ENCODE measurements at places on chromosomes 2 and 18.

- DNase-seq = no peak
Observed at GRCh38 chr2:175595139-175595538, 406.9 kb downstream of the LNPK start.

GRCh38 chr2:221468317-221468716 is 103.8 kb downstream of the EPHA4 start:
- DNase-seq = no peak

DNA sequence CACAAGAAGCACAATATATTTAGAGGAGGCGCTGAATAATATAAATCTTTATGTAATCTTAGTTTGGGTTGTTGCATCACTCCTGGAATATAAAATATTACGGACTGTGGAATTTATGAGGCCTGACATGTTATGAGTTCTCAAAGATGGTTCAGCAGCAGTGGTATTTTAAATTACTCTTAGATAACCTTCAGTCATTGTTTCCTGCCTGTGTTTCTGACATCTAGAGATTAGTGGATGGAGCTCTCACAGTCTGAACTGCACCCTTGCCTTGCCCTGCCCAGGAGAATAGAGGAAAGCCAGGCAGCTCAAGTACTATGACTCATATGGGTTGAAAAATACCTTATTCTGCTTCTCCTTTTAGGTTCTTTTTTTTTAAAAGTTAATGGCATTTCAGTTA is 70.0 kb downstream of the ACSL3 start:
- no peak for DNase-seq

DNA sequence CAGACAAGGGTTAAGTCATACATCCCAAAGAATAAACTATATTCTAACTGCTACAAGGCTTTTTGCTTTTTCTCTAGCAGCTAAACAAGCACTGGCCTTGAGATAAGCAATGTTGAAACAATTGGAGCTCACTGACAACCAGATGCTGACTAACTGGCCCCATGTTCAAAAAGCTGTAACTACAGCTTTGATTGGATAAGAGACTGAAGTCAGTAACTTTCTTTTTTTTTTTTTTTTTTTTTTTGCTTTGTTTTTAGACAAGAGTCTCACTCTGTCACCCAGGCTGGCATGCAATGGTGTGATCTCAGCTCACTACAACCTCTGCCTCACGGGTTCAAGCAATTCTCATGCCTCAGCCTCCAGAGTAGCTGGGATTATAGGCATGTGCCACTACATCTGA is 45.4 kb upstream of the TMEM163 start:
- no peak for DNase-seq

DNA sequence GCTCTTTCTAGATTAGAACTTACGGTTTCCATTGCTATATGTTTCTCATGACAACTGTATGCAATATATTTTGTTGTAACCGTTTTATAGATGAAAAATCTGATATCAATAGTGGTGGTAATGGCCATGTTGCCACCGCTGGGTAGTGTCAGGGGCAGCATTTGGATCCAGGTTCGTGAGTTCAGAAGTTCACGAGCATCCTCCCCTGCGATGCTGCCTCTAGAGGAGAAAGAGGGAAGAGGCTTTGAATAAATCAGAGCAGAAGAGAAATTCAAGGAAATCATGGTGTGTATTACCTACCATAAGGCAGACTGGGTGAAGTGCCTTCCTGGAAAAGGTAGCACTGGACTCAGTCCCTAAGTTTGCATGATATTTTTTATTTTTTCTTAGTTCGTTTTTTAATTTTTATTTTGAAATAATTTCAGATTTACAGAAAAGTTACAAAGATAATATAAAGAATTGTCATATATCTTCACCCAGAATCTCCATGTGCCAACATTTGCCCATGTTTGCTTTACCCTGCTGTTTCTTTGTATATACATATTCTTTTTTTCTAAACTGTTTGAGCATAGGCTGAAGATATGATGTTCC is 3.3 kb upstream of the ZBTB7C start:
- peak; percentile 45 for DNase-seq

GRCh38 chr2:98946855-98947254 is 10.8 kb upstream of the CRACDL start:
- DNase-seq = no peak

- DNase-seq = no peak
Observed at GRCh38 chr2:190674966-190675650, 26.2 kb downstream of the NAB1 start.

DNA sequence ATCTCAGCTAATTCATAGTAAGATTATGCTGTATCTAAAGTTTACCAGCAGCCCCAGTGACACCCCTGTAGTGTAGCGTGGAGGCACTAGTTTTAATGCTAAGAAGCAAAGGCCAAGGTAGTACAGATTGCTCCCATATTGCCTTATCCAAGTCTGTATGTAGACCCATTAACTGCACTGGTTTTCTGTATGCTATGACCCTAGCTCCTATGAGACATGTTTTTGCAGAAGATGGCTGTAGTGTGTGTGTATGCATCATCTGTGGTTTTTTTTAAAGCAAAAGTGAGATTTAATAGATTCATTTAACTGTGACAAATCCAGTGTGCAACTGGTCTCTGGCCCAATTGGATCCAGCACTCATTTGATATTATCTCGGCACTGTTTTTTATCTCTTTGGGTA is 86.5 kb downstream of the HAUS1 start:
- DNase-seq = no peak

DNA sequence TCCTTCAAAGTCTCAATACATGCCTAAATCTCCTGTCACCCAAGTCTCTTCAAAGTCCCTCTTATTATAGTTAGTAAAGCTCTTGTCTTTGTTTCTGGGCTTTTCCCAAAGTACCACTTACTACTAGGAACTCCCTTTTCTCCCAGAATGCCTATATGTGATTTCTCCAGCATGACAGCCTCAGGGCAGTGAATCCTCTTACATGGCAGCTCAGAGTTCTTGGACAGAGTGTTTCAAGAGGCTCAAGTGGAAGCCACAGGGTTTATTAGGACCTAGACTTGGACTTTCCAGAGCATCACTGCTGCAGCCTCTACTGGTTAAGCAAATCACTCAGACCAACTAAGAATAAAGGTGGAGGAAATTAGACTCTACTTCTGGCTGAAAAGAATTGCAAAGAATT is 98.9 kb downstream of the CSRNP3 start:
- no peak for DNase-seq

DNA sequence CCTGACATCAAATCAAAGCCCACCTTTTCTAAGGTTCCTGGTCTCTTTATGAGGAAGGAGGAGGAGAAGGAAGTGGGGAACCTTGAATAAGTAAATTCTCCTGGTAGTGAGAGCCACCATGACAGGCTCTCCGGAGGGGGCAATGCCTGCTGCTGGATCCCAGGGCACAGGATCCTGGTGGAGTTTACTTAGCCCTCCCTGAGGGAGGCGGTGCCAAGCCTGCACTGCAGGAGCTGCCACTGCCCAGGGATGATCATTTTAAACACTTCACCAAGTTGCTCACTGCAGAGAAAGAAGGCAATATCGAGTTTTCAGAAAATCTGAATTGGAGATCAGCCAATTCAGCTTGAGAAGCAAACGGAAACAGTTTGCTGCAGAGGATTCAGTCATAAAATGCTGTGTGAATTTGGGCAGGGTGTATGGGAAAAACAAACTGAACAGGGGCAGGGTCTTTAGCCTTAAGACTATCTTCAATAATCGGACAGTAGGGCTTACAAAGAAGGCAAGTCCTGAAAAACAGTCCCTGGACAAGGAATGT is 200.7 kb downstream of the RAD51AP2 start:
- DNase-seq = no peak

- no peak for DNase-seq
Observed at GRCh38 chr18:4292696-4293095, 162.4 kb downstream of the DLGAP1 start.

DNA sequence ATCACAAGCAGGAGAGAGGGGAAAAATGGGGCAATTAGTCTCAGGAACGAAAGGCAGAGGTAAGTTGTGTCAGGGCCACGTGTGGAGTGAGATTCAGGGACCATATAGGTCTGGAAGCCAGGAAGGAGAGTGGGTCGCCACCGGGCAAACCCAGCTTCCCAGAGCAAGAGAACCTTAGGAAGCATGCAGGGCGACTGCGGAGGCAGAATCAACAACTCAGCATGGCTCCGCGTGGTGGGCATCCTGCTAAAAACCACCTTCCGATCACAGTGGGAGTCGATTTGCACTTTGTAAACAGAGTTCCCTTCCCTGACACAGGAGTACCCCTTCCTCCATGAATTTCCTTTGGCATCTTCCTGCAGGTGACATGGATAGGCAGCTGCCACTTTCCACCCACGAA is 114.6 kb downstream of the TTC32 start:
- no peak for DNase-seq

All from AG08395 (cell line).